Forelimb muscle (tissue), 1 donor: ENCODE measurements at places on chromosomes 4 and X.

GRCh38 chrX:44596277-44596676 is 53.6 kb upstream of the FUNDC1 start:
- DNase-seq, result no peak

GRCh38 chr4:60884587-60884986 is 315.5 kb upstream of the ADGRL3 start:
- DNase-seq, result no peak

GRCh38 chrX:20285511-20285910 is 18.8 kb upstream of the RPS6KA3 start:
- no peak for DNase-seq

DNA sequence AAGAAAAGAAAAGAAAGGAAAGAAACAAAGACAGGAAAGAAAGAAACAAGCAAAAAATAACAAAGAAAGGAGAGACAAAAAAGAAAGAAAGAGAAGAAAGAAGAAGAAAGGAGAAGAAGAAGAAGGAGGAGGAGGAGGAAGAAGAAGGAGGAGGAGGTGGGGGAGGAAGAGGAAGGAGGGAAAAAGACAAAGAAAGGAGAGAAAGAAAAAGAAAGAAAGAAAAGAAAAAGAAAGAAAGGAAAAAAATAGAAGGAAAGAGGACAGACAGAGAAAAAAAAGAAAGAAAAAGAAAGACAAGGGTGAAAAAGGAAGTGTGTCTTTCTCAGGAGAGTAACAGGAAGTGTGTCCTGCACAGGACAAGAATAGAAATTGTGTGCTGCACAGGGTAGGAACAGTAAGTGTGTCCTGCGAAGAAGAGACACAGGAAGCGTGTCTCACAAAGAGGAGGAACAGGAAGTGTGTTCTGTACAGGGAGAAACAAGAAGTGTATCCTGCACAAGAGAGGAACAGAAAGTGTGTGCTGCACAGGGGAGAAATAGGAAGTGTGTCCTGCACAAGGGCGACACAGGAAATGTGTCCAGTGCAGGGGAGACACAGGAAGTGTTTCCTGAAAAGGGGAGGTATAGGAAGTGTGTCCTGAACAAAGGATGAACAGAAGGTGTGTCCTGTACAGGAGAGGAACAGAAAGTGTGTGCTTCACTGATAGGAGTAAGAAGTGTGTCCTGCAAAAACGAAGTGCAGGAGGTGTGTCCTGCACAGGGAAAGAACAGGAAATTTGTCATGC is 101.2 kb downstream of the ARSF start:
- DNase-seq, result no peak

DNA sequence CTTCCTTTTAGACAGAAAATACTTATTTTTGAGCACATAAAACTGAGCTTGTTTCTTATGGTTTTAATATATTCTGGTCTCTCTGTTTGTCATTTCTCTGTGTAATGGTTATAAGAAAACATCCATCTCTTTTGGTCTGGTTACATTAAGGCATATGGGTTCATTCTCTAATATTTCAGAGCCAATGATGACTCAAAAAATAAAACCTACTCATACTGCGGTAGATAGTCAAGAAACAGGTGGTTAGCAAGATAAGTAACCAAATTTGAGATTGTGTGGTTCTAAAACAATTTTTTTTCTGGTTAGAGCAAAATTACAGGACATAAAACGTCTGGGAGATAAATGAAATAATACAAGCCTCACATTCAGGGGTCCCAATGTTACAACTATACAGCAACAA is 654.5 kb downstream of the STIM2 start:
- no peak for DNase-seq
